ENCODE measurements at places on chromosomes 12 and 14. TPM values are rescaled to one million over a fixed set of nuclear protein-coding genes. Genes with fewer than 3 reads are reported as not detected.

The AICDA gene
- not detected for polyA plus RNA-seq

The PLCZ1 gene
- not detected for polyA plus RNA-seq

The EFS gene
- 1.7 TPM for polyA plus RNA-seq

The REM2 gene
- 0.72 TPM for polyA plus RNA-seq

The GON7 gene
- 9.7 TPM for polyA plus RNA-seq

The CPNE6 gene
- polyA plus RNA-seq, result not detected

The FLRT2 gene
- polyA plus RNA-seq, result 119 TPM

The PEX5 gene
- 21.6 TPM for polyA plus RNA-seq
